Right hindlimb (tissue), 1 donor: ENCODE measurements at places on chromosomes 7 and 10.

DNA sequence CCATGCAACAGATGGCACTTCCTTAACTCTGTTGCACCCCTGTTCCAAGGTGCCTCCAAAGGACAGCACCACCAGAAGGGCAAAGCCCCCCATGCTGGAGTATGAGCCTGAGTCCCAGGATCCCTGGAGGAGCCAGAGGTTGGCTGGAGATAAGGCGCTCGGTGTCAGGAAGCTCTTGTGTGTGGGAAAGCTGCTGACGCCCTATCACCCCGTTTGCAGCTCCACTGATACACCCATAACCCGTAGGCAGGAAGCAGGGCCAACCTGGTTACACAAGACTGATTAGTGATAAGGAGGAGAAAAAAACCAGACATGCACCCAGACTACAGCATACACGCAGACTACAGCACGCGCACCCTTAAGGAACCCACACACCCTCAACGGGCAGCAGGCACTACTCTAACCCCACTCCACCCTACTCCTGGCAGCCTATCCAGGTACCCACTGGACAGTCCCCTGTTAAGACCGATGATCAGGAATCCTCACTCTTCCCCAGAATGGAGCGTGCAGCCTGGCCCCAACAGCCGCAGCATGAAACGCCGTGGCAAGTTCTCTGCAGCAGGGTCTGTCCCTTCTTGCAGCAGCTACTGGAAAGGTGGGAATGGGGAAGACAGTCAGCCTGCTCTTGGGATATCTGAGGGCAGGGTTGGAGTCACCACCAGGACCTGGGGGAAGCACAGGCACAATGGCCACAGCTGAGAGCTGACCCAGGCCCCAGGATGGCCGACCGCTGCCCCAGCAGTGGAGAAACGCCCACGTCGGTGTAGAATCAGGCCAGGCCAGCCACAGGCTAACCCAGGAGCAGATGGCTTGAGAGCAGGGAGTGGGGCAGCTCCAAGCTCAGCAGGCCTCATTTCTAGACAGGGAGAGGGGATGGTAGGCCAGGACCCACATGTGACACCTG is 38.3 kb upstream of the TUBB8 start:
- DNase-seq, result no peak

DNA sequence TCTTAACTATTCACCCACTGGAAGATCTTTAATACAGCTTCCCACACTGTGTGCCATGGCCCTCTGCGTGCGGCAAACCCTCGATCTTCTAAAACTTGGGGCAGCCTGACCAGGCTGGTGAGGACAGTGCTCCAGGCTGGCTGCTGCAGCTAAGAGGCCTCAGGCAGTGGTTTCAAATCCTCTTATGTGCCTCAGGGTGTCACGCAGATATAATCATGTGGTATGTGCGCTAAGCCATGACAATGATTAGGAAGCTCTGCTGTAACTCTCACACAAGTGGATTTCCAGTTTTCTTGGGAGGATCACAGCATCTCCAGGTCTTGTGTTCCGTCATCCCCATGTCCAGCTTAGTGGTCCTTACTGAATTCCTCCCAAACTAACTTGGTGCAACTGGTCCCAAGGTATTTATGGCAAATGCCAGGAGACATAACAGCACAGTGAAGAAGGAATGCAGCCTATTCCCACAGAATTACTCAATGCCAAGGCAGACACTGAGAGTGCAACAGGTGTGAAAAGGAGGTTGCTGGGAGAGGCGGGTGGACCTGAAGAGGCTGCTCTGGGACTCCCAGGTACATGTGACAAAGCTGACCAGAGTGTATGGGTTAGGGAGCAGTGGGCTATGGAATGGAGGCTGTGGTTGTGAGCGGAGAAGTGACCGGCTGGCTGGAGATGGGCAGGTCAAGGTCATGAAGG is 2.3 kb downstream of the HPS1 start:
- DNase-seq, result no peak

GRCh38 chr10:69757553-69758309 is 44.0 kb upstream of the COL13A1 start:
- peak; percentile 67 for DNase-seq

DNA sequence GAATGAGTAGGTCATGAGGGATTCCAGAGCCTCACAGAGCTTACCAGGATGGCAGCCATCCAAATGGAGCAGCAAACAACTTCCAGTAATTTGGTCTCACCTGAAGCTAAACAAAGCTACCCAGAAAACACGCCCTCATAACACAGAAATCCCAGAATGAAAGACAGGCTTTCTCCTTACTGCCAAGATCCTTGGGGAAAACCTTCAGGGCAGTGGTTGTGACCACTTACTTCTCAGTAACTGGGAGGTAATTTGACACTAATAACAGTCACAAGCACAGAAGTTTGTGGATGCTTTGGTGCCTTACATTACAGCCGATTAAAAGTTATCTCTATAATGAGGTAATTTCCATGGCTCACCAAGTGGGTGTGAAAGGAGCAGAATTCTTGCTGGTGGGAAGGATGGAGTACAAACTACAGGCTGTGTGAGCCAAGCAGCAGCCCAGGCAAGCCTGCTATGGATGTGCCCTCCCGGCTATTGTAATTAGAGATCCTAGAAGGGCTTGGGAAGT is 10.4 kb downstream of the WDR91 start:
- no peak for DNase-seq

GRCh38 chr10:103912759-103913158 is 5.2 kb downstream of the STN1 start:
- no peak for DNase-seq

GRCh38 chr10:73577788-73578187 is 13.4 kb downstream of the USP54 start:
- peak; percentile 81 for DNase-seq

GRCh38 chr7:50142425-50143017 is 49.5 kb upstream of the ZPBP start:
- no peak for DNase-seq

GRCh38 chr7:96131525-96131924 is 190.4 kb downstream of the SLC25A13 start:
- DNase-seq, result no peak

GRCh38 chr7:128831994-128832879 is 2.0 kb downstream of the FLNC start:
- DNase-seq, result peak; percentile 95

DNA sequence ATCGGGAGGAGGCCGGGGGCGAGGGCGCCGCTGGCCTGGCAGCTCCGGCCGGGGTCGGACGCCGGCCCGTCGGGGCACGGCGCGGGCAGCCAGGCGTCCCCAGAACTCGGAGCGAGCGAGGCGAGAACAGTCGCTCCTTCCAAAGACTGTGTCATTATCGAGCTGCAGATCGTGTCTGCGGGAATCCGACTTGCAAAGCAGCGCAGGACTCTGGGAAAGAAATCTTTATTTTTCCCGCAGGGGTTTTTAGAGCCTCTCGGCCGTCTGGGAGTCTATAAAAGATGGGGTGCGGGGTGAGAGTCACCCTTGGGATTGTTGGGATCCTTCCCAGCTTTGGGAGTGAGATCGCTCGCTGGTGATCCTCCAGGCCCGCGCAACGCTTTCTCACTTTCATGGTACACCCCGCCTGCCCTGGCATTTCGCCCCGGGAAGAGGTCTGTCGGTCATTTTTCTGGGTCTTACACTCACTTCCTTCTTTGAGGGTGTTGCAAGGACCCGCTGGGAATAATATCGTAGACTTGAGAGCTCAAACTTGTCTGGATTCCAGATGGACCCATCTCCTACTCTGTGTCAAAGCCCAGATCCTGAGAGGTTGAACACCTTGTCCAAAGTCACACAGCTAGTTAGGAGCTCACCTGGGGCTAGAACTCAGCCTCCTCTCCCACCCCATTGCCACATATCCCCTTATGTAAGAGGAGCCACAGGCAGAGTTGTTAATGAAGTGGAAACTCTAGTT is 1.0 kb downstream of the UBTD1 start:
- DNase-seq, result peak; percentile 72

DNA sequence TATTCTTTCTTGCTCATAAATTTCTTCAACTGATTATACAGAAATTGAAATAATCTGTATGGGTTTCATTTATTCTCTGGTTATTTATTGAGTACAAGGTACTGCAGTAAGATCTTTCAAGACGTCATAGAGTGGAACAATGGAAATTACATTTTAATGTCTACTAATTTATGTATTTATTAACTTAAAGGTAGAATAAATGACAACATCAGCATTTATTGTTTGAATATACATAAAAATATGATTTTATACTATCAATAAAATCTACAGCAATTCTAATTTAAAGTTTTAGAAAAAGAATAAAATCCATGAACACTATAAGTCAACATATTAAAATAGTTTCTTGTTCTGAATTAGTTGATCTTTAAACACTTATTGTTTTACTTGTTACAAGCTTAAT is 158.5 kb downstream of the AGMO start:
- DNase-seq, result no peak

- no peak for DNase-seq
These were observed 186.9 kb downstream of the SND1 start for GRCh38 chr7:127838816-127839415.

DNA sequence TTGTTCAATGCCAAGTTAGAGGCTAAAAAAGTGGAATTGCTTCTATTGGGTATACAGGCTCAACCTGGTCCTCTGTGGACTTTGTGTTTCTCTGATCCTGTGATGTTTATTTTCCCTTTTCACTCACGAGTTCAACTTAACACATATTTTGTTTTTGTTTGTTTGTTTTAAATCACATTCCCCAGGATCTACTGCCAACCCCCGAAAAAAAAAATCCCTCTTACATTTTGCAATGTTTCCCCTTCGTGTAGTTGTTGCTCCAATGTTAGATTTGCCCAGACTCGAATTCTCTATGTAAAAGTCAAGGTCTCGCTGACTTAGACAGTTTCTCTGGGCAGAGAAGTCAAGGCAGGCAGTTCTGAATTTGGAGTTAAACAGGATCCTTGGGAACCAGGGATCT is 876.4 kb downstream of the CCSER2 start:
- DNase-seq, result no peak

DNA sequence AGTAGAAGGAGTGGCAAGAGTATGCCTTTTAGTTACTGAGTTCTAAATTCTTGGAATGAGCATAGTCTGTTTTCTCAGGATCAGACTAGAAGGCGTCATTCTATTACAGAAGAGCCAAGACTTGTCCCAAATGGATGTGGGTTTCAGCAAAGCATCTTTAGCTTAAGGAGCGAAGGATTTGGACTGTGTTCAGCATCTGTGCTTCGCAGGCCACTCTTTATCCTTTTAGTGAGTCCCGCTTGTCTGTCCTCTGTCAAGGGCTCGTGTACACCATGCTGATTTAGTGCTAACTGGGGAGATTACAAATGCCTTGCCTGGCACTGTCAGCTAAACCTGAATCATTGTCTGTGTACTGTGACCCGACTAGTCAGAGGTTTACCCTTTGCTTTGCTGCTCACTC is 465.7 kb downstream of the AUTS2 start:
- DNase-seq, result peak; percentile 62

- DNase-seq, result no peak
These were observed 15.6 kb downstream of the CCL26 start for GRCh38 chr7:75756206-75756990.

DNA sequence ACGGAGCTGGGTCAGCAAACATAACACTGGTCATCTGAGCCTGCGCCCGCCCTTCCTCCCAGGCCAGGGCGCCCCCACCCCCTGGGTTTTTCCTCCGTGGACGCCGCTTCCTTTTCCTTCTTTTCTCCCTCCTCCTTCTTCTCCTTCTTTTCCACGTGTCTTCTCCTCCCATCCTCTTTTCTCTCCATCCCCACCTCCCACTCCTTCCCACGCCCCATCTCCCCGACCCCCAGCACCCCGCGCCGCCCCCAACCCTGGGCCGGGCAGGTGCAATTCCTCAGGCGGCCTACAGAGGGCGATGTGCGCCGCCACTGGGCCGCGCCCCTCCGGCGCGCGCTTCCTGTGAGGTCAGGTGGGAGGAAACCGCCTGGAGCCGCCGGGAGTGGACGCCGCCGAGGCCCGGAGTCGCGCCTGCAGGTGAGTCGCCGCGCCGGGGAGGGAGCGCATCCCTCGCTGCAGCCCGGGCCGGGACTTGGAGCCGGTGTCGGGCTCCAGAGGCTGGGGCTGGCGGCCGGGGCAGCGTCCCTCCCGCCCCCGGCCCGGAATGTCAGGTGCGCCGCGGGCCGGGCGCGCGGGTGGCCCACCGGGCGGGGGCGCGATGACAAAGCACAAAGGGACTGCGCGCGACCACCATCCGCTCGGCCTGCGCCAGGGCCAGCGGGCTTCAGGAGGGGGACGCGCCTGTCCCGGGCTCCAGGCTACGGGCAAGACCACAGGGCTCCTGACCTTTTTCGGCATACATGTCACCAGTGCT is at the start of gene FAM241B:
FAM241B (plus strand) TSS at position 351 of the 754 bp plus-strand sequence. CDS start 1,497 bp downstream, outside the sequence.
- peak; percentile 66 for DNase-seq

DNA sequence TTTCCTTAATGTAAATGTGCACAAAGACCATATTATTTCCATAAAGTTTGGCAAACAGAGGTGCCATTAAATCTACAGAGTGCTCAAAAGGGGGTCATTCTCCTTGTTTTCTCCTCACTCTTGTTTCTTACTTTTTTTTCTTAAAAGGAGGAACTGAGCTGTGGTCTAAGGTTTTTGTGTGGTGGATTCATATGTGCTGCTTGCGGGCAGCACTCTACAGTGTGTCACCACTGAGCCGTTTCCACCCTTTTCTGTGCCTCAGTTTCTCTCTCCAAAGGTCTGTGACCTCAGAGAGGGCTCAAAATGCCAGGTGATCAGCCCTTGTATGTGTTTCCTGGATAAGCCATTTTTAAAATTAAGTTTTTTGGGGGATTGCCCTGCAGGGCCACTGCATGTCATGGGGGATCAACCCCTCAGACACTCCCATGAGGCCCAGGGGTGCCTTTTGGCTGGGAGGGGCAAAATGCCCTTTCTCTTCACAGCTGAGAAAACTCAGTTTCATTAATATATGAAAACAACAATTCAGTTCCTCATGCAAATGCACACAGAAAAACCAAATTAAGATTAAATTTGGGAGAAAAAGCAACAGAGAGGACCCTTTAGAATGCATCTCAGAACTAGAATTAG is 56.9 kb upstream of the VOPP1 start:
- DNase-seq, result no peak

DNA sequence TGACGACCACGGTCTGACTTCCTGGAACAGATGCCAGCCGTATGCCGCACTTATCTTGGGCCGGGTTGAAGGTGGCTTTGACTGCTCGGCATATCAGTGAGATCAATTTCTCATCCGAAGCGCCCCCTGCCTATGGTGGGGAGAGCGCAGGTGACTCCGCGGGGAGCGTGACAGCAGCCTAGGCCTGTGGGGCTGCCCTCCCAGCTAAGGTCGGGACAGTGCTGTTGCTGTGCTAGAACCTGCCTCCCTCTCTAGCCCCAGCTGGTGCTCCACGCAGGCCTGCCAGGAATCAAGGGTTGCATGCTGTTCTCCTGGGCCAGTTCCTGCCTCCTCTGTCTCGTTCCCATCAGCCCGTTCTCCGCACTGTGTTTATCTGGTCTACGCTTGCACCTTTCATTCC is 49.8 kb downstream of the PODXL start:
- no peak for DNase-seq

DNA sequence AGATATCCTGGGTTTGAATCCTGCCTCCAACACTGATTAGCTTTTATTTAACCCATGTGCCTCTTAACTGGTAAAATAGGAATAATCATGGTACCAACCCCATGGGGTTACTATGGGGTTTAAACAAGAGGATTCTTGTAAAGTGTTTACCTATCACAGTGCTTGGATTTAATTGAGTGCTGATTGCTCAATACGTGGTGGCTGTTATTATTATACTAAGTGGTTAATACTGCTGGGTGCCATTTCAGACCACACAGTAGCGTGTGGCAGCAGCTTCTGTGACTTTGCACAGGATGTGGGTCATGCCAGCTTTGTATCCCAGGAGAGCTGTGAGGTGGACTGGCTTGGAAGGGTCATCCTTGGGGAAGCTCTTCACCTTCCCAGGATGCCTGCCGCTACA is 177.2 kb downstream of the SEC23IP start:
- DNase-seq, result no peak
